B cell (primary cell): ENCODE measurements at places on chromosomes 7 and 10. TPM values are rescaled to one million over a fixed set of nuclear protein-coding genes. Genes with fewer than 3 reads are reported as not detected.

The DENND2A gene
- total RNA-seq: not detected in 2 replicates

The AKR1C8 gene
- not detected in 2 replicates for total RNA-seq

The OGDHL gene
- total RNA-seq: not detected in 2 replicates

The TNS3 gene
- 70.1 and 77.5 TPM in 2 replicates for total RNA-seq

The STOX1 gene
- total RNA-seq: 0.53 and 0.57 TPM in 2 replicates

- DNase-seq: no peak
Observed at GRCh38 chr10:30080161-30080560, 20.8 kb upstream of the JCAD start.

DNA sequence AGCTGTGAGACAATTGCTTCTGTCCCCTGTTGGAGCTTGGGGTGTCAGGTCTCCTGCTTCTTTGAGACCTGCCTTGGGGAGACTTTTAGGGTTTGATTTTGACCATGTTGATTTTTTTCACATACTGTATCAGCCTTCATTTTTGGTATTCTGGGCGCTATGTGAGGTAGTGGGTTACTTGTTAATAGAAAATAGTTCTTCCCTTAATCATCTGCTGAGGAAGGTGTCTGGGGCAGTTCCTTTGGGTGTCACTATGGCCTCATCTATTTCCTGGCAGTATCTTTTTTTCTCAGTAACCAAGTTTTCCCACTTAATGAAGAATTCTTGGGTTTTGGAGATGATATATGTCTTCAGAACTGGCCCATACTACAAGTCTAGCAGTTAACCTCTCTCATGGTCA lies 4.6 kb upstream of the NOLC1 start:
- DNase-seq: no peak

DNA sequence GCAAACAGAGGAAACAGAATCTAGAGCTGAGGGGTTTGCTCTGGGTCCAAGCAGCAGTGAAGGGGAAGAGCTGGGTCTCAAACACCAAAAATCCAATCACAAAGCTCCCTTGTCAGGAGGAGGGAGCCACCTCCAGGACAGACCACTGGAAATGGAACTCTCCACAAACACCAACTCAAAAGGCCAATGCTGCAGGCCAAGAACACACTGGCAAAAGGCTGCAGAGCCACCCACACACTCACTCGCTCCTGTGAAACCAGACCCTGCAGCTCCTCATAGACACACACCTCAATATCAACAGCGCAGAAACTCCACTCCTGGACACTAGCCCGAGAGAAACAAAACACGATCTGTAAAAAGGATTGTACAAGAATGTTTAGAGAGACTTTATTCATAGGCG lies 213.5 kb downstream of the PTPRN2 start:
- DNase-seq: no peak

DNA sequence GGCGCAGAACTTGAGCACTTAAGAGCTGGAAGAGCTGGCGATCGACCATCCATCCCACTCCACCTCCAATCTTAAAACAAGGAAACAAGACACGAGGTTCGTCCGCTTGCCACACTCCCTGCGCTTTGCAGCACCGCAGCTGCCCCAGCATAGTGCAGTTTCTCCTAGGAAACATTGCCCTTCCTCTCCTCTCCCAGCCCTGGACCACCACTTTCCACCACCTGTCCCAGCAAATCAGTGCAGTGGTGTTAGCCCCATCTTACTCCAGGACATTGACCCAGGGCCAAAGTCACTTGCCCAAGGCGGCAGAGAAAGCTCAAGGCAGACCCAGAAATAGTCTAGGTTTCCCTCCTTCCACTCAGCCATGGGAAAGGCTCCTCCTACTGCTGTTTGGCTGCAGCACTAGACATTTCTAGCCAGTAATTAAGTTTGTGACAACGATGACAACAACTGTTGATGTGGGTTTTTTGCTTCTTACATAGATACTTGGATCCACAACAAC lies 1.5 kb upstream of the PARD3 start:
- no peak for DNase-seq

DNA sequence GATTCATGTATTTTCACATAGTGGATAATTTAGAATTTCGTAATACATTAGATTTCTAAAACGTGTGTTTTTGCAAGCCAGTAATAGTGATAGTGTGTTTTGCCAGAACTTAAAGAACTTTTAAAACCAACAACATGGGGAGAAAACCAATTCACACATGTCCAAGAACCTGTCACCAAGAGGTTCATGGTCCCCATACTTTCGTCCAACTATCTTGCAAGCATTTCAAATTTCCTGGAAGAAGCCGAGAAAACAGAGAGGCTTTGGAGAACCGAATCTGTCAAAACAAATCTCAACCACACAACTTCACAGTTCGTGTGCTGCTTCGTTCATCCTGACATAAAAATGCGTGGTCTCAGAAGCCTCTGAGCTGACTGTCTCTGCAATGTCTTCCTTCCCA lies 31.9 kb downstream of the GFRA1 start:
- no peak for DNase-seq

- no peak for DNase-seq
Observed at GRCh38 chr10:106573106-106573505, 591.4 kb downstream of the SORCS1 start.

DNA sequence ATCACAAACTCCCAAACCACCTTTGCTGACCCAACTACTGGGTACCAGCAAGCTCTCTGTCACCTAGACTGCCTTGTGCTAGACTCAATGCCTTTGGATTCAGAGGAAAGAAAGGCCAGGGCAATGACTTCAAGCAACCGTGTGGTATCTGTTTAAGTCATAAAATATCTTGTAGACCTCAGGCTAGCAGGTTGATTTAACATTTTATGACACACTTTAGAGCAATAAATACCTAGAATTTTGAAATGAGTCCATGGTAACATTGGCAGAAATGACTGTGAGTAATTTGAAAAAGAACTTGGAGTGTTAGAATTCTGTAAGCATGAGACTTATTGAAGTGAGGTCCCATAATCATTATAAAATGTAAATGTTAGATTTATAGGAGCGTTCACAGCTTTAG lies 87.2 kb downstream of the TWIST1 start:
- DNase-seq: no peak

GRCh38 chr10:18400201-18400905 lies 251.0 kb downstream of the NSUN6 start:
- no peak for DNase-seq

DNA sequence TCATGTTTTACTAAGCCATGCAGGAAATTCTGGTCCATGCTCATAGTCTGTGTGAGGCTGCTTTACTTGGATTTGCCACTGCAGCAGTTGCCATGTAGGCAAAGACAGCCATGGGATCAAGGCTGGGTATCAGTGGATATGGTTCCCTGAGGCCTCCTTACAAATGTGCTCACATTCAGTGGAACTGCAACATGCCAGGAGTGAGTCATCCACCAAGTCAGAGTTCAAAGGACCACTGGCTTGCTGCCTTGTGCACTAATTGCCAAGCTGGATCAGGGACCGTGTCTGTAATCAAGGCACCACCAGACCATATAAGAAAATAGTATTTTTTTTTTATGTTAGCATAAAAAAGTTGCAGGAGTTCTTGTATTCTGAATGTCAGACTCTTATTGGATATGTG lies 101.0 kb downstream of the CDCA7L start:
- no peak for DNase-seq

- DNase-seq: no peak
Observed at GRCh38 chr7:47361746-47362215, 220.1 kb downstream of the TNS3 start.

DNA sequence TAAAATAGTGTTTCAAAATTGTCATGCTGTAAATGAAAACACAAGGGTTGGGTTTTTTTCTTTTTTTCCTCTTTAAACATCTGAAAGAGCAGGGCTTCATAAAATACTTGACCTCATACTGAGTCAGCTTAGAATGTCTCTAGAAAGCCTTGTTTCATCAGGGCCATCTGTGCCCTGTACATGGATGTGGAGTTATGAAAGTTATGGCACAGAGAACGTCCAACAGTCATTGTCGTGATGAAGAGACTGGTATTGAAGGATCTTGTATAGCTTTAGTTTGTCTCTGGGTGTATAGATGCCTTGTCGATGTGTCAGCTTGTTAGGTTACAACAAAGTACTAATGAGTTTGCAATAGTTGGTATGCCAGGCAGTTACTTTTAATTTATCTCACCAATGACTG lies 127.3 kb downstream of the FAM204A start:
- DNase-seq: no peak

DNA sequence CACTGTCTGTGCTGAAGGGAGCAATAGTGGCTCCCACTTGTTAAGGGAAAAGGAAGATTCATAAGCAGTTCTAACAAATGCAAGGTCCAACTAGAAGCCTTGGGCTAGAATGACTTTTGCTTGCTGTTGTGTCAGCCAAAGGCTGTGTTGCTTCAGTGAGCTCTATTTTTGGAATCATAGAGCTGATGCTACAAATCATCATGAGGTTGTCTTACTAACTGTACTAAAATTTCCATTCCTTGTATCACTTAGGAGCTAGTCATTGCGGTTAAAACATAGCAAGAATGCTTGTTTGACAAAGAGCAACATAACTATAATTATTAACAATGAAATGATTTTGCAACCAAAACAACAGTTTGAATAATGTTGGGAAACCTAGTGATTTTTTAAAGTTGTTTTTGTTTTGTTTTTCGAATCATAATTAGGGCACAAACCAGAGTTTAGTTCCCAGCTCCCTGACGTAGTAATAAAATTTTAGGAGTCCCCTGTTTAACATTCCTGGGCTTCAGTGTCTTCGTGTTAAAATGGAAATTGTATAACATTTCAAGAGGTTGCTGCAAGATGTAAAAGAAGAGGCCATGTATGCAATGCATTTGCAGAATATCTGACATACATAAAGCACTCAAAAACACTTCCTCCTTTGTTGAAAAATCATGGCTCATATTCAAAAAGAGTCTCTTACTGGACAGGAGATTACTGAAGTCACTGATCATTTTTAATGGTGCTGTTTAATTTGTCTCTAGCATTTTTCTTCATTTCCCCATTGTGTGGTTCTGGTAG lies 183.4 kb downstream of the MACC1 start:
- no peak for DNase-seq
